Cardiac fibroblast (primary cell): ENCODE measurements at places on chromosomes 5 and 9.

- DNase-seq, result peak; percentile 48
Measured at GRCh38 chr5:82349652-82350051, 71.5 kb upstream of the RPS23 start.

DNA sequence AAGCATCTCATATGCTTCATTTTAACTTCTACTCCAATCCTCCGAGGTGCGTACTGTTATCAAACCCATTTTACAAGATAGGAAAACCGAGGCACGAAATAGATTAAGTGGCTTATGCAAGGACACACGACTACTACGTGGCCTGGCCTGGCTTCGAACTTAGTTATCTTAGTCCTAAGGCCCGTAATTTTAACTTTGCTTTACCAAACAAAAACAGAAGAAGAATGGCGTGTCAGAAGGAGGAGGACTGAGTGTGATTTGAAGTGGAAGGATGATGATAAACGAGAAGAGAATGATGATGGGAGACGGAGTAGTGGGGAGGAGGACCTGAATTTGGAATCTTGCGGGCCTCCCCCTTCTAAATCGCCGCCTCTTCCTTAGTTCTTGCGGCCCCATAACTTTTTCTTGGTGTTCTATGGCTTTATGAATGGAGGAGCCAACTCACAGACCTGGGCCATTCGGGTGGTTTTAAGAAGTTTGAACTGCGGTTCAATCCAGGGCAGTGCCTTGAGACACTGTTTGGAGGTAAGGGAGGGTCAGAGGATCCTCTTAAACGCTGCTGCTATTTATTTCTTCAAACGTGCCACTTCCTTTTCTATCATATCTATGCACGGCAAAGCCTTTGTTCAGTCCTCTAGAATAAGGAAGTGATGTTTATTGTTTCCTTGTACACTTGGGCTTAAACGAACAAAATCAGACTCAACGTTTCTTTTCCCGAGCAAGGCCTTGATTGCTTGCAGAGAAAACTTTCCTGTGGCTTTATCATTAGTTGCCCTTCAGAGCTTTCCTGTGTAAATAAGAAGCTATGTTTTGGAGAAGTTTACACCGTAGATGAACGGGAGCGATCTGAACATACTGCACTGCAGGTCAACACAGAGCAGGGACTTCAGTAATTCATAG, 795 bp downstream of the CNOT8 start:
- peak; percentile 7 for DNase-seq

GRCh38 chr9:98254228-98255060, 1.0 kb downstream of the TBC1D2 start:
- DNase-seq, result no peak

GRCh38 chr5:42915306-42915866, 103.7 kb upstream of the SELENOP start:
- no peak for DNase-seq

DNA sequence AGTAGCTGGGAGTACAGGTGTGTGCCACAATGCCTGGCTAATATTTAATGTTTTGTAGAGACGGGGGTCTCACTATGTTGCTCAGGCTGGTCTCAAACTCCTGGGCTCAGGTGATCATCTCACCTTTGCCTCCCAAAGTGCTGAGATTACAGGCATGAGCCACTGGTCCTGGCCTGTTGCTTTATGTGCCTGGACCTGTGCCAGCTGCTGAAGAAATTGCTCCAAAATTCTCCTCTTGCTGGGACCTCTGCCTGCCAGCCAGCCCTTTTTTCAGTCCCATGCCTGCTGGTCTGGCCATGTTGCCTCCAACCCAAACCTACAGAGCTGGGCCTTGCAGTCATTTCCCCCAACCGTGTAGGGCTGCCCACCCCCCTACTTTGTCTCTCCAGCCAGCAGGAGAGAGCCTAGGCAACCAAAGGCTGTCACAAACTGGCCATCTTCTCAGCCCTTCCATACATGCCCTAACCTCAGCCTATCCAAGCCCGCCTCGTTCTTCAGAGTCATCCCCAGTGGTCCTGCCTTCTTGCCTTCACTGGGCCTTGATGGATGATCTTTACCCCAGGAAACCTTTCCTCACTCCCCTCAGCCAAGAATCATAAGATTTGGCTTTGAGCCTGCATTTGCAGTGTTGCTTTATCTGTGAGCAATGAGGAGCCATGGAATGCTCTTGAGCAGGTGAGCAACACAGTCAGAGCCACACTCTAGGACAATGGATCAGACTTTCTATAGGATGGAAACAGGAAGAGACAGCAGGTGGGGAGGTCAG, 27.4 kb upstream of the SYNPO start:
- DNase-seq, result no peak

- no peak for DNase-seq
Measured at GRCh38 chr9:17578577-17578910, 322 bp upstream of the SH3GL2 start.

- peak; percentile 92 for DNase-seq
Measured at GRCh38 chr5:125550274-125550673, 803.8 kb upstream of the ZNF608 start.

GRCh38 chr9:72800328-72800994, 152.4 kb downstream of the ALDH1A1 start:
- DNase-seq, result no peak

- peak; percentile 24 for DNase-seq
Measured at GRCh38 chr5:176693477-176693851, 46.2 kb downstream of the TSPAN17 start.

DNA sequence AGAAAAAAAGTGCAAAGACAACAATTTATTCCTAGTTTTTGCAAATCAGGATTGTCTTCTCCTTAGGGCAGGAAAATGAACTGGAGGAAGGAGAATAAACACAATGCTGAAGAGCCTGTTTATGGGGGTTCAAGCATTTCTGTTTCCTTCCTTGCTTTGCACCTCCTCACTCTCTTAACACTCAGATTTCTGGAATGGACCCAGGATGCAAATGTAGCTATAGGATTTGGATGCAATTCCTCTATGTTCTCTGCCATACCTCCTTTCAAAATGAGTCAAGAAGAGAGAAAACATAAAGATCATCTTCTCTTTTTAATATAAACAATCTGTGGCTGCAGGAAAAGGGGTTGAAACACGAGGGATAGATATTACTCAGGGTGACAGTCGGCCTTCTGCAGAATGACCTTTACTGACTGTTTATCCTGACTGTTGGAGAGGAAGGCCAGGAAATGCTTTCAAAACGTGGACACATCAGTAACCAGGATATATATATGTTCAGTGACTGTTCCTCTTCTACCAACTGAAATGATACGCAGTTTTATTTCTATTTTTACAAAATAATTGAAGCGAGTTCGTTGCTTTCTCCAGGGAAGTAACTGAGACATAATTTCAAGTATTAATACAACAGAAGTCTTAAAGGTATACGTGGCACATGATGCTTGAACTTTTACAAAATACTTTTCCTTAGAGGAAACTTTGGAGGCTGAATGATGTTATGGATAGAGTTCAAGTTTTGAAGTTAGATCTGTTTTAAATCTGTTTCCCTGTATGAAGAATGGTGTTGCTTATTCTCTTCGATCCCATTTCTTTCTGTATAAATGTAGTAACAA, 44.4 kb downstream of the ACTBL2 start:
- peak; percentile 47 for DNase-seq

DNA sequence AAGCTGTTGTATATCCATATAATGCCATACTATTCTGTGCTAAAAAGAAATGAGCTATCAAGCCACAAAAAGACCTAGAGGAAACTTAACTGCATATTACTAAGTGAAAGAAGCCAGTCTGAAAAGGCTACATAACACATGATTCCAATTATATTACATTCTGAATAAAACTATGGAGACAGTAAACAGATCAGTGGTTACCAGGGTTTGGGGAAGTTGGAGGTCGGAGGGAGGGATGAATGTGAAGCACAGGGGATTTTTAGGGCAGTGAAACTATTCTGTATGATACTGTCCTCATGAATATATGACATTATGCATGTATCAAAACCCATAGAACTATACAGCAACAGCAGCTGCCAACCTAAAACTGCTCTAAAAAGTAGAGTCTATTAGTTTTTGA, 5.6 kb upstream of the RFK start:
- DNase-seq, result no peak

DNA sequence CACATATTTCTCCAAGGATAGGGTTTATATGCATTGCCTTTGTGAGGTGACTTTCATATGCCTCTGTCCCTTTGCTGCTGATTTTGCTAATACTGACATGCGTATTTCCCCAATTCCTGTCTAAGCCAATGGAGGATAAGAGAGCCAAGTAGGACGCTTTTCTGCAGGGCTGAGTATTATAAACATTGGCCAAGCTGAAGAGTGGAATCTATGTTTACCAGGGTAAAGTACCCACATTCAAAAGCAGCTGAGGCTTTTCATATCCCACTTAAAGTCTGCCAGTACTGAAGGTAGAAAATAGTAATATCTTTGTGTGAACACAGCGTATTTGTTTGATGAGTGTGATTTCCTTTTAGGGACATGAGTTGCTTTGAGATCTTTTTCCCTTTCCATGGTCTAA, 128.8 kb upstream of the GPR151 start:
- no peak for DNase-seq

DNA sequence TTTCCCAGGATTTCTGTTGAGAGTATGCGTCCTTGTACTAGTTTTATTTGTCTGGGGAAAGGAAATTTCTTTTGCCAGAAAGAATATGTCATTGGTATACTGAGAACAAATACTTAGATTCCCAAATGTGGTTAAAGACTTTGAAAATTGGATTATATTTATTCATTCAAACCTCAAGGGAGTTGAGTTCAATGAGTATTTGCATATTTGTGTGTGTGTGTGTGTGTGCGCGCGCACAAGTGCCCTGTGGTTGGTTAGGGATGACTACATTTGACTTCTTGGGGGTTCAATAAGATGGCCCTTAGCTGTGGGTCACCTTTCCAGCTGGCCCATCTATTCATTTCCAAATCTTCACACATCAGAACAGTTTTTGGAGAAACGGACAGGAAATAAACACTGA, 4.9 kb downstream of the RXFP3 start:
- DNase-seq, result no peak

DNA sequence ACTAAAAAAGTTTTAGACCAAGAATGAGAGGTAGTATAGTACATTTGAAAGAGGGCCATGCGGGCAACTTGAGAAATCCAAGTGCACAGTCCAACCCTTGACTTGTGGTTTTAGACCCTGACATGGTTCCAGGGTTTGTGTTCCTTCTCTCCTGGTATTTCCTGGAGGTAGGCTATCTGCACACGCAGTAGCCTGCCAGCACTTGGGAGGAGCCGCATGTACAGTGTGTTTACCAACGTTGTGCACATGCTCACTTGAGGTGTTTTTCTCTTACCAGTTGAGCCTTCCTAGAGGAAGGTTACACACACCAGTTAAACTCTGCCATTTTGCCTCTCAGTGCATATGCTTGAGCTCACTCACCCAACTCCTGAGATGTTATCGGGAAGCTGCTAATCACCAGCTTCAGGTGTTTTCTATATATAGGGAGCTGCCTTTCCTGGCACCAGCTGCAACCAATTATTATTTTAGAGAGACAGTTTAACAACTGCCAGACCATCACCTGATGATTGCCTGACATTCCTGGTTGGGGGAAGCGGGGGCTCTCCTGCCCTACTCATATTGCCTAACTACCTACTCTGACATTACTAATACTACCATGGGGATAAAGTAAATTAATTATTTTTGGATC, 593.4 kb upstream of the TUSC1 start:
- no peak for DNase-seq

DNA sequence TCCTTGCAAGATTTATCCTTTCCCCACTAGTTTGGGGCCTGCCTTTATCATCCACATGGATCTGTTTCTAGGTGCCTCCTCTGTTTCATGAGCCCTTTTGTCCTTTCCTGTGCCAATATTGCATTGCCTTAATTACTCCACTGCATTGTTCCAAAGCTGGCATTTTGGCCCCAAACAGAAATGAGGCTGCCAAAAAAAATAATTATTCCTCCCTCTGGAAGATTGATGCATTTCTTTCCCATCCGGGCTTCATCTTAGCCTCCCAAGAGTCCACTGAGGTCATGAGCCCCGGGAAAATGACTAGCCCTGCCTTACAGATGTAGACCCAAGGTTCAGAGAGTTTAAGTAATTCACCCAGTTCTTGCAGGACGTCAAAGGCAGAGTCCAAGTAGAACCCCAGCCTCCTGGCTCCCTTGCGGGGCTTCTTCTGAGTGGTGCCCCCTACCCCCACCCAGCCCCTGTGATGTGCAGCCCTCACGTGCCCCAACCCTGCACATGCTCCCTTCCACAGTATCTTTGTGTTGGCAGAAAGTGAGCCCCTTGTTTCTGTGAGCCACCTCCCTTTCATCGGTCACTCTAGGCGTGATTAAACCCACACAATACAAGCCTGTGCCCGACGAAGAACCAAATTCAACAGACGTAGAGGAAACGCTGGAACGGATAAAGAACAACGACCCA, 62.1 kb downstream of the TMOD1 start:
- DNase-seq, result no peak

DNA sequence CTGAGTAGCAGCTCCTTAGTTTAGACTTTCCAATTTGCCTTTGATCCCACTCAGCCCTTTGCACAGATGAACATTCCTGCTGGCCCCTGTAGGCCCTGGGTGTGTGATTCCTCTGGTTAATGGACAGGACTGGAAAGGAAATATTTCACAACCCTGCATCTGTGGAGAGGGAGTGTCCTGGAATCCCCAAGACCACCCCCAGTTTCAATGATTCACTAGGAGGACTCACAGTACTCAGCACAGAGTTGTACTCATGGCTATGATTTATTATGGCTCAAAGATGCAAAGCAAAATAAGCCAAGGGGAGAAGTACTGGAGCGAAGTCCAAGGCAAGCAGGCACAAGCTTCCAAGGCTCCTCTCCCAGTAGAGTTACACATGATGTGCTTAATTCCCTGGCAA, 42.4 kb upstream of the TJP2 start:
- peak; percentile 91 for DNase-seq

- peak; percentile 12 for DNase-seq
Measured at GRCh38 chr9:78938821-78939220, 632.9 kb upstream of the TLE4 start.

DNA sequence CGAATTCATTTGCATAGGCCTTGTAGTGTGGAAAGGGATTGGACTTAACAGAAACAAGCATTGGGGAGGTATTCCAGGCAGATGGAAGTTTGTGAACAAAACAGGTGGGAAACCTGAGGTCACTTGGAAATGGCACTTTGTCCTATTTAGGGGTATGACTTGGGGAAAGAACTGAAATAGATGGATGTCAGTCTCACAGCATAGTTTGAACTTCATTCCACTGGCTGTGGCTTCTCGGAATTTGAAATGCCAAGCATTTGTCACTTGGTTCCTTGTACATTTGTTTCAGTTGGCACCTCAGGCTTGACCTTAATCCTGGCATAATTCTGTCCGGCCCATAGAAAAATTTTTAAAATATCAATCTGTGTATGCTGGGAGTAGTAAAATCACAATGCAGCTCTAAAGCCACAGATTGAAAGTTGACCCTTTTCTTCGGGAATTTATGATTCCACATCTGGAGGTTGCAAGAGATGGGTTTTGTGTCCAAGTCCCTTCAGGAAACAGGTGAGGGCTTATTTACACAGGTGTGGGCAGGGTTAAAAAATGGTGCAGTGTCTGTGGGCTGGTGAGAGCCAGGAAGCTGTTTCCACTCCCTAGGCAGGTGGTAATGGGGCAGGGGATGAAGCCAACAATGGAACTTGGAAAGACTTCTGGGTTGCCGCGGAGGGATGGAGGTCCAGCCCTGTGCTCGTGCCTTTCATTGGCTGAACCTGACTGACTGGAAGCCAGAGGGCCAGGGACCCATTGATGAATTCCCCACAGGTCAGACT, 39.2 kb upstream of the PDE8B start:
- no peak for DNase-seq
